ENCODE measurements at places on chromosomes 6 and 20.
A peak's percentile ranks its signal among the peaks of the same experiment; 100 is the strongest.

- DNase-seq, result no peak
These were observed 105.0 kb downstream of the RNGTT start for GRCh38 chr6:88858455-88858854.

GRCh38 chr6:120873125-120873865 lies 461.0 kb downstream of the TBC1D32 start:
- no peak for DNase-seq

DNA sequence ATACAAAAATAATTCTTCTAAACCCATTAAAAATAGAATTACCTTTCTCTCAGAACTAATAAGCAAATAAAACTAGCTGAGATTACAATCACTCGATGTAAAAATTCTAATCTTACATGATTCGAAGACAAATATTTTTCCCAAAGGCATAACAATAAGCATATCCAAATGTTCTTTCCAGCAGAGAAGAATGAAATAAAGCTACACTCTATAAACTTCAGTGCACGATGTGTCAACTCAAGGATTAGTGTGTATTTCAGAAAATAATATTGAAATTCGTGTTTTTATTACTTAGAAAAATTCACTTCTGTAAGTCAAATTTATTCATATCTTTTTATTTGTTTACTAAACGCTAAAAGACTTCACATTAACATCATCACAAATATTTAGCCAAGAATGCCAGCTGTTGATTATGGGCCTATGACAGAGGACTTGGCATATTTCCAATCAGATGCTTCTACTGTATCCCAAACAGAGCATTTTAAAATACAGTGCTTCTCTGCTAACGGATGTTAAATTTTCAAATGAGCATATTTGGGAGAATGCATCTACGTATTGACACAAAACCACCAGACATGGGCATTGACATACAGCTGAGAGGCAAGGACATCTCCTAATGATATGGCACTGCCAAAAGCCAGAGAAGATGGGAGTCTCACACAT lies 54.7 kb upstream of the PDE7B start:
- DNase-seq, result no peak

DNA sequence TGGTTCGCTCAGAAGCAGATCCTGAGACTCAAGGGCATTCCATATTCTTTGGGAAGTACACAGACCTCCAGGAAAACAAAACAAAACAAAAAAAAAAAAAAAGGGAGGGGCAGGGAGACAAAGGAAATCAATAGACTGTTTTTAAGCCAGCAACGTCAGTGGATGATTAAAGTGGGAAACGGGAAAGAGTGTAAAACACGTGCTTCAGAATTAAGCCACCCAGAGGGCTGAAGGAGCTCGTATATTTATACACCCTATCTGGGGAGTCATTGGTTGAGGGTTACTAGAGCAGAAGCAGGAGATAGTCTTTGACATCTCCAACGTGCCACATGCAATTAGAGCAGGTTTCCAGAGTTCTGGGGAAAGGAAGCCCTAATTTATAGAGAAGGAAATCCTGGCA lies 26.2 kb downstream of the PDE7B start:
- no peak for DNase-seq

GRCh38 chr6:1759870-1760269 lies 150.2 kb downstream of the FOXC1 start:
- no peak for DNase-seq

- DNase-seq, result no peak
These were observed 56.0 kb downstream of the CLIC5 start for GRCh38 chr6:45959534-45960145.

DNA sequence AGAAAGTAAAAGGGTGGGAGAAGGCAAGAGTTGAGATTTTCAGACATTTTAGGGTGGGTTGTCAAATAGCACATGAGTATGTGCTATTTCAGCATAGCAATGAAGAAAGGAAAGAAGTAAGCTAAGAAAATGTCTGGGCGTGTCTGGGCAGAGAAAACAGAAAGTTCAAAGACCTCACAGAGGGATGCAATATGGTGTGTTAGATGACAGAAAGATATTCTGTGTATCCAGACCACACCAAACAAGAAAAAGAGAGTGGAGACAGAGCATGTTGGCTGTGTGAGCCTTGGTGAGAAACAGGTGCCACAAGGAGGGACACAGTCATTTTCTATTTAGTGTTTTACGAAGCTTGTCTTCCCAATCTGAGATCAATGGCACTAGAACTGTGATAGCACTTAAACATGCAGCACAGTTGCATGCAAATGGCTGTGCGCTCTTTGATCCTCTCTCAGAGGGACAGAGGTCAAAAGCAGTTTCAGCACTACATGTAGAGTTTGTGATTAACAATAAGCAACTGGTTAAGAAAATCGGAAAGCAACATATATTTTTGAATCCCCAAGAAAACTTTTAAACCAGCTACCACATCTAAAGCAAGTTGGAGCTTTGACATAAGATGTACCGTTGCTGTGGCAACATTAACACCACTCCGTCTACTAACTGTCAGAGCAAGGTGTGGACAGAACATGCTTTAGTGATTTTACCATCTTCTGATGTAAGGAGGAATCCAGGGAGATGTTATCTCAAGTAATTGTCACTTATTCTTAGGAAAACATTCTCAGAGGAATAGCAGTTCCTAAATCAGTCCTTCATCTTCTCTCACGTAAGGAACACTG lies 515.5 kb upstream of the NOX3 start:
- DNase-seq, result no peak

DNA sequence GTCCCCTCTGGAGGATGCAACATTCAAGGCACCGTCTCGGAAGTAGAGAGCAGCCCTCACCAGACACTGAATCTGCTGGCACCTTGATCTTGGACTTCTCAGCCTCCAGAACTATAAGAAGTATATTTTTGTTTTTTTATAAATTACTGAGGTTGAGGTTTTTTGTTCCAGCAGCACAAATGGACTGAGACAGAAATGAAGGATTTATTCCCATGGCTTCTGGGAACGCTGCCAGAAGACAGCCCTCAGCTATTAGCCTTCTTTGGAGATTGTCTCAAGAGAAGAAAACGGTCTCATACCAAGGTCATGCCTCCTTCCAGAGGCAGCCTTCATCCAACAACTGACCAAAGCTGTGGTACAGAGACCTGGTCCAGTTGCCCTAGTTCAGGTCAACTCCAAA lies 85.4 kb downstream of the CHMP4B start:
- DNase-seq, result no peak

DNA sequence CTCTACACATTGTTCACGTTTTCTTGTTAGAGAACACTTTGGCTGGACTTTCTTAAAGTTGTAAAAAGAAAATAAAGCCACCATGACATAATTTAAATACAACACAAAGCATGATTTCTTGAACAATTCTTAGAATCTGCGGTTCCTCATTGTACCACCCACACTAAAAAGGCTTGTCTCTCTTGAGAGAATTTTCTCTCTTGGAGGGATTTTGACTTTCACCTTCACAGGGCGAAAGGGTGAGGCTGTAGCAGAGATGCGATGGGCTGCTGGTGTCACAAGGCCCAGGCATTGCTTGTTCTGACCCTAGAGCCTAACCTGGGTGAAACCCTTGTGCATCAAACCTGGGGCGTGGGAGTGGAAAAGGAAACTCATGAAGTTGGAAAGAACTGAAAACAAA lies 122.7 kb upstream of the RIPOR2 start:
- DNase-seq, result no peak

GRCh38 chr6:7742223-7742785 lies 16.4 kb downstream of the BMP6 start:
- no peak for DNase-seq

- peak; percentile 90 for DNase-seq
These were observed 98.6 kb upstream of the MRPS10 start for GRCh38 chr6:42315991-42316970.

DNA sequence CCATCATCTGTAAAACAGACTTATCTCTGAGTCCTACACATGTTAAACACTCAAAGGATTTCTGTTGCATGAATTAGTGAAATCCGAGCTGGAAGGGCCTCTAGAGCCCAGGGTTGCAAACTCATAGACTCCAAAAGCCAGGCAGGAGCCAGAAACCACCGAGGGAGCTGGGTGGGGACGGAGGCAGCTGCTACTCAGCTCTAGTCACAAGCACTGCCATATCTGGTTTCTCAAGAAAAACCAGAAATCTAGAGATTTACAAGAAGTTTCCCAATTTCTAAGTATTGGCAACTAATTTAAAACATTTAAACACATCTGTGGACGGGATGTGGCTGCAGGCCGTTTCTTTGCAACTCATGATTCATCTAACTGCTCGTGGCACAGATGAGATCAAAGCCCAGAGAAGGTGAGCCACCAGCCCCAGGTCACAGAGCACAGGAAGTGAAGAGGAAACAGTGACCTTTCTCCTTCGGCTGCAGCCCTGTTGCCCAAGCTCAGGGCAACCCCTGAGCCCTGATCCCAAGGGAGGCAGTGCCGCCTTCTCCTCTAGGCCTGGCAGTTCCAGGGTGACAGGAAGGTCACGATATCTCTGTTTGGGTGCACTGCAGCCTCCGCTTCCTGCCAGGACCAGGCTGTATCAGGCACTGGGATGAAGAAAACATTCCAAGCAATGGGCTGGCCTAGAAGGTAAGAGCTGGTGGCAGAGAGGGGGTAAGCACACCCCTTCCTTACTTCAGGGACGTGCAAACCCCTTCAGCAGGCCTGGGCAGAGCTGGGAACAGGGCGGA lies 26.4 kb upstream of the PTGIS start:
- no peak for DNase-seq

GRCh38 chr20:53692465-53693067 lies 98.9 kb upstream of the ZNF217 start:
- DNase-seq, result no peak

- peak; percentile 90 for DNase-seq
These were observed 171.8 kb upstream of the AKAP12 start for GRCh38 chr6:151067684-151068596.

DNA sequence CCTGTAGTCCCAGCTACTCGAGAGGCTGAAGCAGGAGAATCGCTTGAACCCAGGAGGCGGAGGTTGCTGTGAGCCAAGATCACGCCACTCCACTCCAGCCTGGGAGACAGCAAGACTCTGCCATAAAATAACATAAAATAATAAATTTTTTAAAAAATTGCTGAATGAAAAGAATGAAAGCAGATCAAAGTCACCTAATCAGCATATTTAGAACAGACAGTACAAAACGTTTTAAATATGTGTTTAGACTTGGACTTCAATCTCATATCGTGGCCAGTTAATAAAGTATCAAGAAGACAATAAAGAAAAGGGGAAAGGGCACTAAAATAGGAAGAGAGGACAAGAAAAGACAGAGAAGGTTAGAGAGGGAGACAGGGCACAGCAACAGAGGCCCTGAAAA lies 74.6 kb downstream of the EPM2A start:
- no peak for DNase-seq

- no peak for DNase-seq
These were observed 20.8 kb downstream of the PEX7 start for GRCh38 chr6:136843210-136843609.

DNA sequence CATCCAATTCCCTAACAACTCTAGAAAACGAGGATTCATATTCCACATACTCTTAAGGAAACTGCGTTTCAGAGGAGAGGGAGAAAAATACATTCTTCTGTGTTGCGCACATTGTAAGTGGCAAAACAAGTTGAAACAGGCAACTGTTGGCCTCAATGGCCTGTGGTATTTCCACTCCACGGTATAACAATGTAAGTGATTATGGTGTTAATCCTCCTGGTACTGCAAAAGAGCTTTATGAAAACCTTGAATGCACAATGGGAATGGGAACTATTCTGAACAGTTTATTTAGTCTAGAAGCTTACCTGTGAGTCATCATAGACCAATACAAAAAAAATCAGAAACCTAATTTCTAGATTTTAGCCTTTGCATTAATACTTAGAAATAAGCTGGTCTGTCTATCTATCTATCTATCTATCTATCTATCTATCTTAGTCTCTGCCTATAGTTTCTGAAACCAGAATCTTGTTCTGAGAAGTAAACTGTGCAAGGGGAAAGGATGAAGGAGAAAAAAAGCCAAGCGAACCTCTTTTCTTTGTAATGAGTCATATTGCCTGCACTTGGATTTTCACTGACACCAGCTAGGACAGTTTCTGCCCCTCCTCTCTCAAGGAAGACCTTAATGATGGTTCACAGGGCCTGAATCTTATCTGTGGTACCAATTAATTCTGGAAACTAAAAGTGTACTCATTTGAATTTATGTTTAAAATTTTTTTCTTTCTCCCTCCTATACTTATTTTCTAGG lies 101.5 kb downstream of the RNF144B start:
- no peak for DNase-seq

GRCh38 chr6:82257088-82257774 lies 9.7 kb upstream of the IBTK start:
- no peak for DNase-seq

DNA sequence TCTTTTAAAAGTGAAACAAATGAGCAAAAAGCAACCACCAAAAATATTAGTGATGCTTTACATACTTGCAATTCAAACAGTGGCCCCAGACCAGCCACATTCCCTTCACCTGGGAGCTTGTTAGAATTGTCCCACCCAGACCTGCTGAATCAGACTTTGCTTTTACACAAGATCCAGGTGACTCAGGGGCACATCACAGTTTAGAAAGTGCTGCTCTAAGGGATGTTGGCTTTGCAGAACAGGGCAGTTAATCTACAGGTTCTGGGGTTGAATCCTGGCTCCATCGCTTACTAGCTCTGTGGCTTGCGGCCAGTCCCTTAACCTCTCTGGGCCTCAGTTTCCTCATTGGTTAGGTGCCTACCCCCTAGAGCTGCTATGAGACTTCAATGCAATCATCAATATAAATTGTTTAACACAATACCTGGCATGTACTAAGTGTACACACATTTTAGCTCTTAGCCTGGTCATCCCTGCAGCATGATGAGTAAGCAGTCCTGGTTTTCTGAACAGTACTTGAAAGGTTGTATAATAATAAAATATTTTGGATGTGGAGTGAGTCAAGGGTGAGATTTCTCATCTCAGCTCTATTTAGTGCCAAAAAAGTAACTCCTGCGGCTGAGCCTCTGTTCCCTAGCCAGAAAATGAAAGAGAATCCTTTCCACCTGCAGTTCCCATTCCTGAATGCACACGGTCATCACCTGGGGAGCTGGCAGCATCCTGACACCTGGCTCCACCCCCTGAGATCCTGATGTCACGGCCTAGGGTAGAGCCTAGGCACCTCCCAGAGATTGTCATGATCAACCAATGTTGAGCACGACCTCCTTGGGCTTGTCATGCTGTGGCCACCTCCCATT lies 162.7 kb downstream of the ANKRD60 start:
- no peak for DNase-seq

GRCh38 chr6:125170376-125170775 lies 16.8 kb downstream of the TPD52L1 start:
- DNase-seq, result no peak

Measured in kidney epithelial cell (primary cell).